A172 (cell line): ENCODE measurements at places on chromosomes 6 and 20.

DNA sequence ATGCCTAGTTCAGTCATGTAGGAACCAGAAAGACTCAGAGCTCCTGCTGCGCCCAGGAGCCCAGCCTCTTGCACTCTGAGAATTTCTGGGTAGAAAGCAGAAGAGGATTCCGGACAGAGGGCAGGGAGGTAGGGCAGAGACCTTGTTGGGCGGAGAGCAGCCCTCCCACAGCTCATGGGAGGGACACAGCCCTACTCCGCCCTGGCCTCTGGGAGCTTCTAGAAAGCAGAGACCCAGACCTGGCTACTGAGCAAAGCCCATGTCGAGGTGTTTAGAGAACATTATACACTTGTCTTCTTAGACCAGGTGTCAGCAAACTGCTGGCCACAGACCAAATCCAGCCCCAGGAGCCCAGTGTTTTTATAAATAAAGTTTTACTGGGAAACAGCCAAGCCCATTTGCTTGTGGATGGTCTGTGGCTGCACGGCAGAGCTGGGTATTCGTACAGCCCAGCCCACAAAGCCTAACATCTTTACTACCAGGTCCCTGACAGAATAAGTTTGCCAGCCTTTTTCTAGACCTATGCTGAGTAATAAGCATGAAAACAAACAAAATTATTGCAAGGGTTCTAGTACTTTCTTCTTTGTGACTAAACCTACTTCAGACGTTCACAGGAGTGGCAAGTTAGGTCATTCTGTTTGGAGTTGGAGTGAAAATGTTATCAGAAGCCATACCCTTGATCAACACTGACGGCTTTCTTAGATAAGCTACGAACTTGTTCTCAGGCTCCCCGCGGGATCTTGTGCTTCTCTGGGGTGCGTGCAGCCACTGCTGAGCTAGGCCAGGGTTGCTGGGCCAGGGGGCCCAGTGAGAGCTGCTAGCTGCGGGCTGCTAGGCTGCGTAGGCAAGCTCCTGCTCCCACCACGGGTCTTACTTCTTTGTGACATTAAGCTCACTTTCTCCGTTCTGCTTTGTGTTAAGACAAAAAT is 235.1 kb upstream of the FOXQ1 start:
- no peak for DNase-seq

DNA sequence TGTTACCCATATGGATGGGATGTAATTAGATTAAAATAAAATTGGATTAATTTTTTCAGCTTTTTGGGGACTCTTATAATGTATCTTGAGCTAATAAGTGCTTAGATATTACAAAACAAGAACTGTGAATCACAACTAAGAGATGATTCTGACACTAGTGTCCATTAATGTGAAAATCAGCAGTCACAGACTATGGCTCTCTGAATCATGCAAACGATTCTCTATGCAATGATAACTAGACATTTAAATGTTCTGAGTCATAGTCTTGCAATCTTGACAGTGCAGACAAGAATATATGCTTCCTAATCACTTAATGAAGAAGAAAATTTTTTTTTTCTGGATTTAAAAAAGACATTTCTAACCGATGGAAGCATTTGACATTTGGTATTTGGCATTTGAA is 82.2 kb upstream of the OPRM1 start:
- peak; percentile 38 for DNase-seq

DNA sequence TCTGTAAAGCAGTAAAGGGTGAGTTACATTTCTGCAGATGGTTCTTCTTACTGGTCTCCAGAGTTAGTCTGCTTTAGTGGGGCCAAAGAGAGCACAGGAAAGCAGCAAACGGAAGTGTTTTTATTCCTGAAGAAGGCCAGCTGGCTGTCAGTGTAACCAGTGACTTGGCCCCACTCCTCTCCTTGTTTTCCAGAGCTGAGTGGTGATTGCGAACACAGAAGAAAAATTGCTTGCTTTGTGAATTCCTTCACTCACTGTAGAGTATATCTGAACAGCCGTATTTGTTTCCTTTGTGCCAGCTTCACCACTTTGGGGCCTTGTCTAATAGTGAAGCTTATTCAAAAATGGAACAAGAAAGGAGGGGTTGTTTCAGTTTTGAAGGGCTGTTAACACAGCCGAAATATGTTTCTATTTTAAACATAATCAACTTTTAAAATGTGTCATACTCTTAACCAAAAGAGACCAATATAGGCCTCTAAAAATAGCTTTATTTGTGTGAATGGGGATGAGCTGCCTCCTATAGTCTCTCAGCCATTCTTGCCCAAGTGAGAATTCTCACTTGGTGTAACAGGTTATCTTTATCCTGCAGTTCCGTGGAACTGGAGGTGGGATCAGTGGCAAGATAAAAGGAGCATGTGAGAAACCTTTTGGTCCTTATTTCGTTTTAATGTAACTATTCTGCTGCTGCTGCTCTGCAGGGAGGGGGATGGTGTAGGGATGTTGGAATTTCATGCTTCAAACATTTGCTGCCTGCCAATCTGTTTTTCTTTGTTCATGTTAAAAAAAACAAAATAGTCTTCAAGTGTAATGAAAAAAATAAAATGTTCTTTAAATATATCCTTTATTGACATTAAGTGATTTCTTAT is 37.8 kb downstream of the ZC2HC1B start:
- DNase-seq: no peak

DNA sequence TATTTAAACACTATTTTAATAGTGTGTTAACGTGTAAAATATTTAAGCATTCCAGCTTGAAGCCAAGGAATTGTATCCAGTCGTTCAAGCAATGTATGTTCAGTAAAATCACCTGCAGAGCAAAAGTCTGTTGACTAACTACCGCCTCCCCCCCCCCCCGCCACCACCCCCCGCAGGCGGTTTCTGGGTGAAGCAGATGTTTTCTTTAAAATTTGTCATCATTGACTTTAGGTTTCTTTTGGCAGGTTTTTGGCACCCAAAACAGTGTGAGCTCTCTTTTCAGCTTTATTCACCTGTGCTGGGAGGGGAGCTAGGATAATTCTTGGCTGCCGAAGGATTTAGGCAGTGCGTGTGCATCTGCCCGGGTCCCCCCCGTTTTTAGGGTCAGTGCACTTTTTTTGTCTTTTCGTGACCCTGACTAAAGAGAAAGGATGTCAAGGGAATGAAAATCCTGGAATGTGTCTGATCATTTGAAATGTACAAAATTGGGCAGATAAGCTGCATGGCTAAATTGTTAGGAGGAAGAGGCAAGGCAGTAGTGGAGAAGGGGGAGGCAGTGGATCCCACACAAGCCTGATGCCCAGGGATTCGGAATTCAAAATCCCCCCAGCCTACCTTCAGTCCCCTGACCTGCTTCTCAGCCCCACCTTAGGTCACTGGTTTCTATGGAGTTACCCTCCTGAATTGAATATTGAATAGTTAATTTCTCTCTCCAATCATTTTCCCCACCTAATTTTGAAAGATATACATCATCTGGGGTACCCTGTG is 1.1 kb downstream of the EDN1 start:
- no peak for DNase-seq

DNA sequence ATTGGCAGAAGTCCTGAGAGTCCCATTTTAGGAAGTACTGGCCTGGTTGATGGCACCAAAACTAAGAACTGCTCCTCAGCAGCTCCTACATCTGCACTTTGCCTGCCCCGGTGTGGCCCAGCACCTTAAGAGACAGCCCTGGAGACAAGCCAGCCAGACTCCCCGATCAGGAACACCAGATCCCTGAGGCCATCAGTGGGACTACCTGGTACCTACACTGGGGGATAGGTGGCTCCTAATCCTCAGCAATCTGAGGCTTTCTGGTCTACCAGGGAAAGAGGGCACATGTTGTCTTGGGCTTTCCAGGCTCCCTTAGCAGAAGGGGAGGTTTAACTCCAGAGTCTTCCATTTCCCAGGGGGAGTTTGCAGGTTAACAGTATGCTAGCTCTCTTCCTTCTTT is at the start of gene WFDC6:
Gene WFDC6 (minus strand): TSS at position 101 of the 400 bp plus-strand sequence. CDS start 75 bp downstream, at position 26.
- no peak for DNase-seq

DNA sequence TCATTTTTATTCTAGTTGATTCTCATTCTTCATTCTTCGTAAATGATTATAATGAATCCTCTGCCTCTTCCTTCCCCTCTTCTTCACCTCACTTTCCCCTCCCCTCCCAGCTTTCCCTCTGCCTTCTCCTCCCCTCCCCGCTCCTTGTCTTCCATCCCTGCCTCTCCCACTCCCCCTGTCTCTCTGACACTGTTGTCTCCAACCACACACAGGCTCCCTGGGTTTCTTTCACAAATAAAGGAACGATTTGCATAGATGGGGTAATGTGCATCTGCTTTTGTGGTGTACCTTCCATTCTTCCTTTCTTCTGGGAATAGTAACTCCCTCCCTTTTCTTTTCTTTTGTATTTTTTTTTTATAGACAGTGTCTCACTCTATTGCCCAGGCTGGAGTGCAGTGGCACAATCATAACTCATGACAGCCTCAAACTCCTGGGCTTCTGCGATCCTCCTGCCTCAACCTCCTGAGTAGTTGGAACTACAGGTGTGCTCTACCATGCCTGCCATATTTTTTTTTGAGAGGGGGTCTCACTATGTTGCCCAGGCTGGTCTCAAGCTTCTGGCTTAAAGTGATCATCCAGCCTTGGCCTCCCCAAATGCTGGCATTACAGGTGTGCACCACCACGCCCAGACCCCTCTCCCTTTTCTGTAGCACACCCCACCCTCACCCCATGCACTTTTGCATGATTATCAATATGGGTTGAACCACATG is 318.6 kb downstream of the PRKN start:
- no peak for DNase-seq

DNA sequence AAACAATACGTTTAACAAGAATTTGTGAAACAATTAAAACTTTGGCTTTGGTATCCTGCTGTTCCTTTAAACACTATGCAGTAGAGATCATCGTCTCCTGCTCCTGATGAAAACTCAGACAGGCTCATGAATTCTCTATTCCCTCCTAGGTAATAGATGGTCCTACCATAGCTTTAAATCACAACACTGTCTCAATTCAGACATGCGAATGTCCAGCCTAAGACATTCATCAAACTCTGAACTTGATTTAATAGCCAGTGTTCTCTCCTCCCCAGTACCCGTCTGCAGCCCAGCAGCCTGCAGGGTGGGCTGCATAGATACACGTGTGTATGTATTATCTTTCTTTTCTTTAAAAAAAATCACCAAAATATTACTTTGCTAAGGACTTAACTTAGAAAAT is 232.8 kb downstream of the TTLL2 start:
- DNase-seq: no peak

GRCh38 chr20:35303735-35304491 is 11.7 kb upstream of the FAM83C start:
- DNase-seq: peak; percentile 96

DNA sequence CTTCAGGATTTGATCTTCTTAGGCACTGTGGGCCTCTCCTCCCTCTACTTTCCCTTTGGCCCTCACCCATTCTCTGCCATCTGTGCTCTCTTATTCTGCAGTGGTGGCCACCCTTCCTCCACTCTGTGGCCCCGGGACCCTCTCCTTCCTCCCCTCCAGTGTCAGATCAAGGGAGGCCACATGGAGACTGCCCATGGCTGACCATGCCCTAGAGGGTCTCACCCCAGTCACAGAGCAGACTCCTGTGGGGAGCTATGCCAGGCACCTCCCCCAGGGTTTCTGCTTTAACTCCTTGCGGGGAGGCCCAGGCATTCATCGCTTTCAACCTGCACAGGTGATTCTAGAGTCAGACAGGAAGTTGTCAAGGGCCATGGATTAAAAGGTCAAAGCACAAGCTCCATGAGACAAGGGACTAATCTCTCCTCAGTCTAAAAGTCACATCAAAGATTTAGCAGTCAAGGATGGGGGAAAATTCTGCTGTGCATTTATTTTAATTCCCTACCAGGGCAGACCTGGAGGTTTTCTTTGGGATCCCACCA is 15.7 kb upstream of the CST3 start:
- no peak for DNase-seq

DNA sequence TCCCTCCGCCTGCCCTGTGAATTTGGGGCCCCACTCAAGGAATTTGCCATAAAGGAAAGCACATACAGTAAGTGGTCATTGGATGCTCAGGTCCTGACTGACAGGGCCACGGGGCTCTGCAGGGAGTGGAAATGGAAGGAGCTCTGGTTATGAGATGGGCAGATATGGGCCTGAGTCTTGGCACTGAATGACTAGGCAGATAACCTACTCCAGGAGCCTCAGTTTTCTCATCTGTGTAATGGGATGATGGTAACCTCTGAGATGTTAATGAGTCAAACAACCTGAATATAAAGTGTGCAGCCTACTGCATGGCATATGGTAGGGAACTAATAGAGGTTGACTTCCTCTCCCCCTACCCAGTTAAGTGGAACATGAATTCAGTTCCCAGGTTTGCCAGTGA is 56.4 kb upstream of the NAA20 start:
- DNase-seq: no peak

DNA sequence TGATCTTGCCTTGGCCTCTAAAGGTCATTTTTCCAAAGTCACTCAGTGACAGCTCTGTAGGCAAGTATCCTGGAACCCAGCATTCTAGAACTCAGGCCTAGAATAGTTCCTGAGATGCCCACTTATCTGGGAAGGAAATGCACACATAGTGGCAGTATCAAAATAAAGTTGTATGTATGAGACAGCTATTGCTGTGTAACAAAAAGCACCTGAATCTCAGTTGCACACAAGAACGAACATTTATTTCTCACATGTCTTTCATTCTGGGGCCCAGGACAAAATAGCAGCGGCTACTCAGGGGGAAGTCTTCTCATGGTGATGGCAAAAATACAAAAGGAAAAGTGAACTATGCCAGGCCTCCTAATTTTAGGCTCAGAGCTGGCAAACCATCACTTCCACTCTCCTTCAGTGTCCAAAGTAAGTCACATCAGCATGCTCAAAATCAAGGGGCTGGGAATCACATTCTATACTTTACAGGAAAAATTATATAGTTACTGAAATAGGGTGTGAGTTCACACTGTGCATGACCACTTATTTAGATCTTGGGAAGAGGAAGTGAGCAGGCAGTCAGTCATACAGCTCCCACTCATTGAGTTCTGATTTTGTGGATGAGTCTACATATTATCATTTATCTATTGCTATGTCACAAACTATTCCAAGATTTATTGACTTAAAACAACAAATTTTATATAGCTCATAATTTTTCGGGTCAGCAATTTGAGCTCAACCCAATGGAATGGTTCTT is 133.7 kb upstream of the RIN2 start:
- DNase-seq: no peak

DNA sequence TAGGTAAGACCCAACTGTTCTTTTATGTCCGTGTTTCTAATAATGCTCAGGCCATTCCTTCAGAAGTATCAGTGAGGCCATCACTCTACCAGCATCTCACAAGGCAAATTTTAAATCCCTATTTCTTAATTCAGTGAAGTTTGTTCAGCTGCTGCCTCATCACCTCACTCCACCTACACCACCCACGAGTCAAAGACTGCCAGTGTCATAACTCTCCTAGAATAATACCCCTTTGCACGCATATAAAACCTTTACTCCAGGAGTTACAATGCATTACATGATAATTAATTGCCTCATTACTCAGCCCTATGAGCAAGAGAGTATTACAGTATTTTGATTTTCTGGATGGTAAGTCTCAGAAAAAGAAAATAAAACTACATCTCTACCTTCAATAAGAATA is 793.6 kb downstream of the TFAP2A start:
- DNase-seq: no peak
